ENCODE measurements at places on chromosomes 1 and 21. TPM values are rescaled to one million over a fixed set of nuclear protein-coding genes. Genes with fewer than 3 reads are reported as not detected.

Gene CYP4A11
- total RNA-seq = not detected

Gene NEK7
- 16.1 TPM for total RNA-seq

Gene FCRL3
- total RNA-seq = 5.5 TPM

Gene SYDE2
- total RNA-seq = 6.4 TPM

Gene ZBED6
- 25.0 TPM for total RNA-seq

Gene TMOD4
- 1.7 TPM for total RNA-seq

- DNase-seq = no peak
Measured at GRCh38 chr1:75725861-75726361, 1.4 kb downstream of the ACADM start.

DNA sequence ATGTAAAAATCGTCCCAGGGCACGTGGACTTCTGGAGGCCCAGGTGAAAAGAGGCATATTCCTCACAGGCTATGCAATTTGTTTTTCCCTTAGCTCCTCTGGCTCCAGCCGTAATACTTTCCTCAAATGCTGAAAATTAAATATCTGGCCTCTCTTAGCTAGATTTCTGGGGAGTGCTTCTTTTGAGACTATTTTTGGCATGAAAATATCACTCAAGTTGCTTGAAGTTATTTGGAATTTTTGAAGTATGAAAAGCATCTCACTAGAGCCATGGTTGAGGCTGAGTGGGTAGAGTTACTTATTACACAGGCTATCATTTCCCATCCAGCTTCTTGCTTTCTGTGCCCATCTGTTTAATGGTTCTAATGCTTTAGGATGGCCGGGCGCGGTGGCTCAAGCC, 59.7 kb downstream of the MYOM3 start:
- DNase-seq = no peak

- no peak for DNase-seq
Measured at GRCh38 chr1:169527451-169528214, 41.9 kb upstream of the SLC19A2 start.

DNA sequence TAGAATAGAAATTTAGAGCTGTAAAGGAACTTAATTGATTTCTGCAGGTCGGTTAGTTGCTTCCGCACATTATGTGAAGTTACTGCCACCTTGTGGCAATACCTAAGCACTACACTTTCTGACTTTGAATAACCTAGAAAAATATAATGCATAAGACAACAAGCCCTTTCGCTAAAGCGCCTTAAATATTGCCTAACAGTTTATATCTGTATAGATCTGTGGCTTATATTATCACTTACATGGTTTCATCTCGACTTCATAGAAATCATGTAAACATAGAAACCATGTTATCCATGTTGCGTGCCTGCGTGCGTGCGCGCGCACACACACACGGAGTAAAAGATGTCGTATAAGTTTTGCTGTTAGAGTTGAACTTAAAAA, 10.9 kb upstream of the IFI16 start:
- DNase-seq = peak; percentile 82

- DNase-seq = no peak
Measured at GRCh38 chr21:25568246-25568645, 39.0 kb downstream of the MRPL39 start.

GRCh38 chr1:154404511-154404931, 622 bp upstream of the IL6R start:
- no peak for DNase-seq

GRCh38 chr1:178066908-178067614, 26.8 kb upstream of the RASAL2 start:
- DNase-seq = no peak

DNA sequence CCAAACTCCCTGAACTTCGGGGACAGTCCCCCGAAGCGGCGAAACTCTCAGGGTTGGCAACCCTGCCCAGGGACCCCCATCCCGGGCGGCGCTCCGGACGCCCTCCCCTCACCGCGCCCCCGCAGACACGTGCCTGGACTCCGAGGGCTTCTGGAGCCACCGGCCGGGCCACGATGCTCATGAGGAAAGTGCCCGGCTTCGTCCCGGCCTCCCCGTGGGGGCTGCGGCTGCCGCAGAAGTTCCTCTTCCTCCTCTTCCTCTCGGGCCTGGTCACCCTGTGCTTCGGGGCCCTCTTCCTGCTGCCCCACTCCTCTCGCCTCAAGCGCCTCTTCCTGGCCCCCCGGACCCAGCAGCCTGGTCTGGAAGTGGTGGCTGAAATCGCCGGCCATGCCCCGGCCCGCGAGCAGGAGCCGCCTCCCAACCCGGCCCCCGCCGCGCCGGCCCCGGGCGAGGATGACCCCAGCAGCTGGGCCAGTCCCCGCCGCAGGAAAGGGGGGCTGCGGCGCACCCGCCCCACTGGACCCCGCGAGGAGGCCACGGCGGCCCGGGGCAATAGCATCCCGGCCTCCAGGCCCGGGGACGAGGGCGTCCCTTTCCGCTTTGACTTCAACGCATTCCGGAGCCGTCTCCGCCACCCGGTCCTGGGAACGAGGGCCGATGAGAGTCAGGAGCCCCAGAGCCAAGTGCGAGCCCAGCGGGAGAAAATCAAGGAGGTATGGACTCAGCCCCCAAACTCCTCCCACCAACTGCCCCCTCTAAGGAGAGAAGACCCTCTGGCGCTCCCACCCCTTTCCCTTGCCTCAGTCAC, 1.2 kb downstream of the MAN1C1 start:
- no peak for DNase-seq

DNA sequence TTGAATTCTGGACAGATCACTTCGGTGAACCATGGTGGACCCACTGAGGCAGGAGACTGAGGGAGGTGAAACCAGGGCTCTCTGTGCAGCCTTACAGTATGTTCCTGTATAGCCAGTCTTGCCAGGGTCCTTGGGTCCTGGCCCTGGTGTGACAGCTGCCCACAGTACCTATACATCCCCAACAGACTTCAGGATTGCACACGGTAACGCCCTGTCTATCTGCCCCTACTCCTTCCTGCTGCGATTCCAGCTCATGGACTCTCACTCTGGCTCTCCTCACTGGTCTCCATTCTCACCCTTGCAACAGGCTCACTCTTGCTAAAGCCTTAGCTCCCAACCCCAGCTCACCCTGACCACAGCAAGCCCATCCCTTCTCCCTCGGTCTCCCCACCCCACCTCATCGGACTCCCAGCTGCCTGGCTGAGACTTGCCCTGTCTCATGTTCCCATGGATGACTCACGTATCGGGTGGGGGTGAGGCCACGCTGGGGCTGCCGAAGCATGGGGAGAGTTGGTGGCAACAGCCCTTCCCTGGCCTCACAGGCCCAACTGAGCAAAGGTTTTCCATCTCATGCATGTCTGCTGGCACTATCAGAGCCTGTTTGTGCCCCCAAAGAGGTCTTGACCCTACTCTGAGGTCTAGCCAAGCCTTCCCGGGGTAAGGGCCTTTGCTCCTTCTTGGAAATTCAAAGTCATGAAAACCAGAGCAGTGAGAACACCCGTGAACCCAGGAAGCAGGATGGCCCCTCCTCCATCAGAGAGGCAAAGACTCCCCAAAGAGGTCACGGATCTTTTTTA, 7.1 kb downstream of the PHLDA3 start:
- no peak for DNase-seq

DNA sequence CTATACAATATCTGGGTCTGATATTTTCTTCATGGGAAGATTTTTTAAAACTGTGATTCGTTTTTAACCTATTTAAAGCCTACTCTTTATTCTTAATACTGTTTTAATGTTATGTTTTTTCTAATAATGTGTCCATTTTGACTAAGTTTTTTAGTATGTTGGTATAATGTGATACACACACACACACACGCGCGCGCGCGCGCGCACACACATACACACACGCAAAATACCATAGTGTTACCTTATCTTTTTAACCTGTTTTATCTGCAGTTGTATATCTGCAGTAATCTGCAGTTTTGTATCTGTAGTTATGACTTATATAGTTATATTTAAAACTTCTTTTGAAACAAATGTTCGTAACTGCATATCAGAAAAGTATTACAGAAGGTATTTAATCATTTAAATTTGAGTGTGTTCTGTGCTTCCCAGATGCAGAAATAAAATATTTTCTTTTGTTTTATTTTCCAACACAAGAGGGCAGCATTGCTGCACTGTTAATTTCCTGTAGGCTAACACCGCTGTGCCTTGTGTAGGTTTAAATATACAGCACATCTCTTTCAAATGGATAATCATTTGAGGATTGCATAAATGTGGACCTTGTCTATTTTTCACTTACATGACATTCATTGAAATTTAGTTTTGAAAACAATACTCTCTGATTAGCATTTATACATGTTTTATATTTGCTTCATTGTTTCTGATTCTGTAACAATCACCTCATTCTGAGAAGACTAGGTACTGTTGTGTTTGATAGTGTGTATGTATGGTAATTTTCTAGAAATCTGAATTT, 166.1 kb downstream of the PDE4B start:
- DNase-seq = no peak

GRCh38 chr1:12433323-12434053, 184.5 kb downstream of the DHRS3 start:
- DNase-seq = no peak

- no peak for DNase-seq
Measured at GRCh38 chr1:86747304-86747703, 42.9 kb downstream of the SH3GLB1 start.

GRCh38 chr1:234550341-234551031, 59.5 kb downstream of the IRF2BP2 start:
- DNase-seq = no peak

- DNase-seq = no peak
Measured at GRCh38 chr1:221415651-221416050, 326.2 kb downstream of the DUSP10 start.

- peak; percentile 64 for DNase-seq
Measured at GRCh38 chr1:51192213-51192843, 43.7 kb upstream of the RNF11 start.

DNA sequence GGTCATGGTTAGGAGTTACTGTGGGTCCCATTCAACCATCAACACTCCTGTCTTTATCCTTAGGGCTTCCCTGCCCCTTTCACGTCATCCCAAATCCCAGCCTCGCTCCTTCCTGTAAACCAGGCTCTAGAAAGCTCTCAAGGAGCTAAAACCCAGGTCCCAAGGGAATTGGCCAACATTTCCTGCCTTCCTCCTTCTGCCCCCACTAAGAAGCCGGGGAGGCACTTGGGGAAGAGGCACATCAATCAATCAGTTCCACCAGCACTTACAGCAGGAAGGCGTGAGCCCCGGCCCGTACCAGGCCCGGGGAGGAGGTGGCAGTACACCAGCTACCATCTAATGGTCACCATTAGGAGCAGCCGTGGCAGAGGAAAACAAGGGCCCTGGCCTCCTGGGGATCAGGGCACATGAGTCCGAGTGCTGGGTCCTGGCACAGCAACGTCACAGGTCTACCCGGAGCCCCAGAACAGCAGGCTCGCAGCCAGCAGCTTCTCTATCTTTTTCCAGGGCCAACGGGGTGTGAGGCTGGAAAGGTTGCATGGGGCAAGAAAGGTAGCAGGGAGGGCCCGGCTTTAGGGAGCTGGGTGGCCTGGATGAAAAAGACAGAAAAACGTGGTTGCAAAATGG, 108.6 kb downstream of the CASZ1 start:
- no peak for DNase-seq

GRCh38 chr1:16441282-16441665, 750 bp downstream of the NECAP2 start:
- no peak for DNase-seq

DNA sequence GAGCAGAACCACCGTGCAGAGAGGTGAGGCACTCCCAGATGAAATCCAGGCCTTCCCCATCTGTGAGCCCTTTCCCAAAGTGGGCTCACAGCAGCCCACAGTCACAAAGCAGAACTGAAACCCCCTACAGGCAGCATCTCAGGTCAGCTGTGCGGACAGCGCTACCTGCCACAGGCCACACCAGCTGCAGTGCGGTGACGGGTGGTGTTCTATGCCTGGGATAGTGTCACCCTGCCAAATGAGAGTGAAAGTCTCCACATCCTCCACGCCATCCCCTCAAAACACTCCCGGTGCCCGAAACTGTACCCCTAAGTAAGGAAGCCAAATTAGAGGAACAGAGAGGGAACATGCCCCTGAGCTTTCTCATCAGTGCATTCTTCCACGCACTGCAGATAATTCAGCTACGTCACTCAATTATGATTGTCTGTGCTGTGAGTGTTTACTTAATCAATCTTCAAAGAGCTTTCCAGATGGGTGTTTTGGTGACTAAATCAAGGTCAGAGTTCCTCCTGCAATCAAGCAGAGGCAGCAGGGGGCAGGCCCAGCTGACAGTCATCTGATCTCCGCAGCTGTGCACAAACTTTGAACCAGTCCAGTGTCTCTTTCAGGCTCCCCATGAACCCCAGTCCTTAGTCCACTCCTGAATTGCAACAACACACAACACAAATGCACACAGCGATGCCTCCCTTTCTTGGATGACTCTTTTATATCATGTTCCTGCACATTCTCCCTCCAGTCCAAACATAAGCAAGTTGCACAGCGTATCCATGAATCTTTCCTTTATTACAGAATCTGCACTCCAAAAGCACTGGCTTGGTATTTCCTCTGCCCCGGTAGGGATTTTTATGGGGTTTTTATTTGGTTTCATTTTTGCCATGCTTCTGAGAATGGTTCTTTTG, 150.0 kb downstream of the TOMM20 start:
- DNase-seq = peak; percentile 68

DNA sequence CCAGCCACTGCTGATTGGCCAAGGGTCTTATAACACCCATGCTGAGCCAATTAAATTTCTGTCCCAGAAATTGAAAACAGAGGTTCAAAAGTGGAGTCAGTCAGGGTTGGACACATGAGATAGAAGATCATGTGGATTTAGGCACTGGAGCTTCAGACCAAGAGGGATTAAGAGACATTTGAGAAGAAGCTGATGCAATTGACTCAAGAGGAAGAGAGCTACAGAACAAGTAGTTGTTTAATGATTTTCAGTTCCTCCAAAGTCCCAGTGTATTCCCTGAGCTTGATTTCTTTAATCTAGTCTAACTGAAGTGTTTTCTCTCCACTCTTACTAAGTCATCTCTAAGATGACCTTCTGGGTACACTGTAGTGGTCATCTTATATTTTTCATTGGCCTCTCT, 227.1 kb downstream of the DUSP10 start:
- DNase-seq = no peak

DNA sequence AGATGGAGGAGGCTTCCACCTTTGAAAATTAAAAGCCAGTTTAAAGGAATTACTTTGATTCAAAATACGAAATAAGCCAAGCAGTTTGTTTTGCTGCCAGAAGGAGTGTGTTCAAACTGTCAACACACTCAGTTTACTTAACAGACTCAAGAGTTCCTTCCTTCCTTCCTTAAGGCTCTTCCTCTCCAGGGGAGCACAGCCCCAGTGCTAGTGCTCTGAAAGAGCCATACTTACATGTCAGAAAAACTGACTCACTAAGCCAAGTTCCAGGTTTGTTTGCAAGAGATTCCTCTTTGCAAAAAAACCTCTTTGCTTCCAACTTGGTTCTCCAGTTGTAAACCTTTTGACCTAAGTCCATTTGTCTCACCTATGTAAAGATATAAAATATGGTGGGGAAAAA, 14.3 kb downstream of the SETD4 start:
- no peak for DNase-seq

- DNase-seq = no peak
Measured at GRCh38 chr1:119816407-119816806, 5.1 kb upstream of the REG4 start.

DNA sequence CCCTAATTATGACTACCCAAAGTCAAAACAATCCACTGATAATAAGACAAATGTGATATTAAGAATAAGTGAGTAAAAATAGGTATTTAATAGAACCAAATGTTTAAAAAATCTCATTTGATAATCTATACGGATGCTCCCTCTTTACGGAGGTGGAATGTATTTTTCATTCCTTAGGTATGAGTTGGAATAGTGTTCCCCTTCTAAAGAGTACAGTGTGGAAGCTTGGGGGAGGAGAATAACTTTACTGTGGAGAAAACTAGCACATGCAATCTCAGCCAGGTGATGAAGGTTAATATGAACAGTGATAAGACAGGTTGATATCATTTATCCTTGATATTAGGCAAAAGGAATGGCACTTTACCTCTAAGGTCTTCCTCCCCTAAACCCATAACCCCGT, 74.6 kb downstream of the GPR88 start:
- no peak for DNase-seq
